Nasal cavity respiratory epithelium epithelial cell of viscerocranial mucosa (primary cell): ENCODE measurements at places on chromosomes 13 and 19. TPM values are rescaled to one million over a fixed set of nuclear protein-coding genes. Genes with fewer than 3 reads are reported as not detected.

LINGO3 gene
- not detected in 2 replicates for total RNA-seq

ZNF546 gene
- 0.68 and 3.0 TPM in 2 replicates for total RNA-seq

POLR2I gene
- 63.3 and 89.9 TPM in 2 replicates for total RNA-seq

TLE2 gene
- 0.34 and 3.9 TPM in 2 replicates for total RNA-seq

LHB gene
- 0.21 and 0.34 TPM in 2 replicates for total RNA-seq
